ENCODE measurements at places on chromosomes 12 and 14. TPM values are rescaled to one million over a fixed set of nuclear protein-coding genes. Genes with fewer than 3 reads are reported as not detected.

The MAP1LC3B2 gene
- total RNA-seq: not detected

The ASCL1 gene
- total RNA-seq: not detected

The GPRC5D gene
- not detected for total RNA-seq

The GTF2A1 gene
- total RNA-seq: 34.6 TPM

The KRT77 gene
- not detected for total RNA-seq

The TRHDE gene
- 0.54 TPM for total RNA-seq

The SLCO1B1 gene
- total RNA-seq: not detected

Measured in endothelial cell (in vitro differentiated cells).